ENCODE measurements at places on chromosomes 7 and 10. TPM values are rescaled to one million over a fixed set of nuclear protein-coding genes. Genes with fewer than 3 reads are reported as not detected.

The ACTR3C gene
- 1.2 TPM for total RNA-seq

DNA sequence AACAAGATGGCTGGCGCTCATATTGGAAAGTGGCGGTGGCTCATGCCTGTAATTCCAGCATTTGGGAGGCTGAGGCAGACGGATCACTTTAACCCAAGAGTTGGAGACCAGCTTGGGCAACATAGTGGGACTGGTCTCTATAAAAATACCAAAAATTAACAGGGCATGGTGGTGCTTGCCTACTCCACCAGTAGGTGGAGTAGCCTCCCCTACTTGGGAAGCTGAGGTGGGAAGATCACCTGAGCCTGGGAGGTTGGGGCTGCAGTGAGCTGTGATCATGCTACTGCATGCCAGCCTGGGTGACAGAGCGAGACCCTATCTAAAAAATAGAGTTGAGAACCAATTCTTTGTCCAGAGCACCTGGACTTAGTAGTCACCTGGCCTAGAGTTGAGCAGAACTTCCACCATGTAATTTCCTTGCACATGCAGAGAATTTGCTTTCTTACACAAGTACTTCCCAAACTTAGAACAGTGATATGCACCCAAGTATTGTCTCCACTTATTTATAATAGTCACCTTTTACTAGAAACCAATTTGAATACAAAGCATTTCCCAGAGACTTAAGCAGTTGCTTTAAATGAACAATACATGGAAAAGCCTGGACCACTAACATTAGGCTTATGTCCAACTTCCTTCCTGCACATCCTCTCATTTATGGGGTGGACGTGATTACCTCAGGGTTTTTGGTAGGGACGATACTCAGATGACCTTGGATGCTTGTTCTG lies 15.9 kb downstream of the LAMB4 start:
- no peaks in the 10 kb centered on the region for H3K36me3 ChIP-seq
- DNase-seq, result no peak
- H3K4me1 ChIP-seq, result no peaks in the 10 kb centered on the region
- H3K27me3 ChIP-seq, result peaks cover 2% of the 10 kb centered on the region
- no peak overlapping the region for H3K4me3 ChIP-seq

DNA sequence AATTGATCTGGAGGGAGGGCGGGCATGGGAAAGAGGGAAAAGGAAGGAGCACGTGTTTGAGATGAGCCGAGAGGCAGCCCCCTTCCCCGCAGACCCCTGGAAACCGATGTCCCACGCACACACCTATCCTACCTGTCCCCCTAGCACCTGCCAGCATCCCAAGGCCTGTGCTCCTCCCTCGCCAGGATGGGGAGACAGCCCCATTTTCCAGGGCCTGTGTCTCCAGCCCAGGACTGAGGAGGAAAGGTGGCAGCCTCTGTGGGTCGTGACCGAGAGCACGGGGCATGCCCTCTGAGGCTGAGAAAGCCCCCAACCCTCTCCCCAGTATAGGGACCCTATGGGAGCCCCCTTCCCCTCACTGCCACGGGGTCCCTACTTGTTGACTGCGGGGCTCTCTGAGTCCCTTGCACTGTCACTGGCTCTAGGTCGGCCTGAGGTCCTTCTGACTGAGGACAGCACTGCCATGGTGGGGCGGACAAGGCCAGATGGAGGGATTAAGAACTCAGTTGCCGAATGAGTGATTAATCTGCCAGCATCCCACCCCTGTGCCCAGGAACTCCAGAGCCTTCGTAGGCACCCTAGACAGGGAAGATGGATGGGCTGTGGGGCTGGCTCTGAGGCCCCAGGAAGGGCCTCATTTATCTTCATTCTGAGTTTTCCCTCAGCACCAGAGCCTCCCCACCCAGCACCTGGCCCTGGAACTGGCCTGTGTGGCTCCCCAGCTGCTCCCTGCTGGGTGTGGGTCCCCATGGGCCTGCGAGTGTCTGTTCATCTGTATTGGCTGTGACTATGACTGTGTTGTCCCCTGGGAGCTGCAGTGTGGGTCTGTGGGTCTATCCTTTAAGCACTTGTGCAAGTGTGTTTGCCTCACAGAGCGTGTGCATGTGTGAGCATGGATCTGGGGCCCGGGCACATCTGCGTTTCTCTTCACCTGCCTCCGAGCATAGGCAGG lies 26.0 kb downstream of the CRHR2 start:
- no peak overlapping the region for H3K27ac ChIP-seq
- no peaks in the 10 kb centered on the region for H3K27me3 ChIP-seq
- no peak overlapping the region for H3K4me3 ChIP-seq
- H3K36me3 ChIP-seq, result no peaks in the 10 kb centered on the region
- no peaks in the 10 kb centered on the region for H3K4me1 ChIP-seq

- peaks cover 6% of the 10 kb centered on the region for H3K36me3 ChIP-seq
- no peak overlapping the region for H3K4me3 ChIP-seq
- H3K4me1 ChIP-seq, result no peaks in the 10 kb centered on the region
- H3K27me3 ChIP-seq, result no peaks in the 10 kb centered on the region
- DNase-seq, result no peak
- no peak overlapping the region for H3K27ac ChIP-seq
Observed at GRCh38 chr10:42594246-42594650, 44.1 kb downstream of the ZNF33B start.

- H3K27ac ChIP-seq, result no peak overlapping the region
- H3K4me3 ChIP-seq, result no peak overlapping the region
- DNase-seq, result peak; percentile 83
- no peaks in the 10 kb centered on the region for H3K27me3 ChIP-seq
- no peaks in the 10 kb centered on the region for H3K4me1 ChIP-seq
- no peaks in the 10 kb centered on the region for H3K36me3 ChIP-seq
Observed at GRCh38 chr10:124560377-124561105, 98.9 kb downstream of the LHPP start.

Measured in aorta (tissue), 5 donors.